Mammary epithelial cell (primary cell): ENCODE measurements at places on chromosomes 3 and 15. TPM values are rescaled to one million over a fixed set of nuclear protein-coding genes. Genes with fewer than 3 reads are reported as not detected.

DNA sequence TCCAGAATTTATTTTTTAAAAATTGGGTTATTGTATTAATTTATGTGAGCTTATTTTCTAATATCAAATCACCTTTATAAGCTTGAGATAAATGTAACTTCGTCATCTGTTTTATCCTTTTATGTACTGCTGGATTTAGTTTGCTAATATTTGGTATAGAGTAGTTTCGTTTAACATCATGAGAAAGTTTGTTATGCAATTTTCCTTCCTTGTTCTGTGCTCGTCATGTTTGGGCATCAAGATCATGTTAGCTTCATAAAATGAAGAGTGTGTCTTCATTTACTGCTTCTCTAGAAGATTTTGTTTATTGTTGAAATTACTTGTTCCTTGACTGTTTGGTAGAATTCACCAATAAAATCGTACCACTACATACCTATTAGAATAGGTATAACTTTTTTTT lies 262.1 kb upstream of the SATB1 start:
- DNase-seq = no peak

- DNase-seq = peak; percentile 53
Measured at GRCh38 chr15:42932833-42933515, 12.4 kb upstream of the TTBK2 start.

LDHAL6B gene
- not detected in 2 replicates for total RNA-seq

DNA sequence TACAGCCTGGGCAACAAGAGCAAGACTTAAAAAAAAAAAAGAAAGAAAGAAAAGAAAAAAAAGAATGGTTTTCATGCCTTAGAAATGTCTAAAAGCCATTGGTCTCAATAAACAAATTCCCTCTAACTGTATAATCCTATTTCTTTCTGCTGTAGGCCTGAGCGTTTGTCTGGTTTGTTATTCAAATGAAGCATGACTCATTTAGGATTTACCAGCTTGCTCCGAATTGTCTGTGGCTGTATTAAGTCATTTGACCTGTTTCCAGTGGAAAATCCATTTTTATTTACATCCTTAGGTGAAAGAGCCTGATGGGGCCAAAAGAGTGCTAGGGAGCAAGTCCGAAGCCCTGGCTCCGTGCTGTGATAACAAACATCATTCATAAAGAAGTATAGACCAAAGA lies 73.8 kb downstream of the BDH1 start:
- peak; percentile 52 for DNase-seq
